ENCODE measurements at places on chromosomes 12 and 14.

GRCh38 chr14:23530375-23531055, 21.1 kb downstream of the ZFHX2 start:
- DNase-seq, result no peak

- no peak for DNase-seq
Observed at GRCh38 chr14:51357250-51357649, 117.2 kb downstream of the TMX1 start.

- no peak for DNase-seq
Observed at GRCh38 chr12:118429688-118430383, 53.5 kb downstream of the SUDS3 start.

DNA sequence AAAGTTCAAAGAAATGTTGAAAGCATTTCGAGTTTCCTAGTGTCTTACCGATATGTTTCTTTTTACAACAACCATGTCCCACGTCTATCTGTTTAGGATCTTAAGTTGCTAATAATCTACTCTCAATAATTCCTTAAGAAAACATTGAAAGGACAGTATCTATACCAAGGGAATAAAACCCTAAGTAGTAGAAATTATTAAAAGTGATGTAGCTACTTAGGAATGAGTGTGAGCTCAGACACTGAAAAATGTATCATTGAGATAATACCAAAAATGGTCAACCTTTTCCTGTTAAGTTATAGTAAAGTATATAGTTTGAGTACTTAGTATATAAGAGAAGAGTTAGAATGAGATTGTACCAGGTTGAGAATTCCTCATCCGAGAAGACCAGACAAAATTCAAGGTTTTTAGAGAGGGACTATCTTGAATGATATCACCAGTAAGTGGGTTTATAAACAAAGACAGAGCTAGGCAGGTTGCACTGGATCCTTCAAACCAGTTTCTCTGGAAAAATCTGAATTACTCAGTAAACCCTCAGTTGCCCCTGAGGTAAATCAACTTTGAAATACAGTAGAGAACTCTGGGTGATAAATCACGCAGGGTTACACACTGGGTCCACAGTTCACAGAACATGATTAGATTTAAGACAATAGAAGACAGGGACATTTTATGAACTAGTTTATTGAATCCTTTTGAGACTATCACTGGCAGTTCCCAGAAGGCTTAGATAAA, 96.8 kb downstream of the ERGIC2 start:
- DNase-seq, result no peak

DNA sequence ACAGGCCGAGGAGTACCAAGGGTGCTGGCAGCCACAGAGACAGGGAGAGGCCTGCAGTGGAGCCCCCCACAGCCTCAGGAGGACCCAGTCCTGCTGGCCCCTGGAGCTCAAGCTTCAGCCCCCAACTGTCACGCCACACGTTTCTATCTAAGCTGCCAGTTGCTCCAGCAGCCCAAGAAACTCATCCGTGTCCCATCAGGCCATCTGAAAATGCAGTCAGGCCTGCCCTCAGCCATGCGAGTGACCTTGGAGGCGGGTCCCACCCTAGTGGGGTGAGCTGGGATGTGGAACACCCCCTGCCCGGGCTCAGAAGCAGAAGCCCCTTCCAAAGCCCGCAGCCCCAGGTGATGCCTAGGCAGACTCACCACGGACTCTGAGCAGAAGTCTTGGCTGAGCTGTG, 158.9 kb downstream of the RIMBP2 start:
- no peak for DNase-seq

- no peak for DNase-seq
Observed at GRCh38 chr12:21248679-21249078, 86.0 kb downstream of the SLCO1A2 start.

- no peak for DNase-seq
Observed at GRCh38 chr14:104302794-104303405, 164.5 kb downstream of the KIF26A start.

DNA sequence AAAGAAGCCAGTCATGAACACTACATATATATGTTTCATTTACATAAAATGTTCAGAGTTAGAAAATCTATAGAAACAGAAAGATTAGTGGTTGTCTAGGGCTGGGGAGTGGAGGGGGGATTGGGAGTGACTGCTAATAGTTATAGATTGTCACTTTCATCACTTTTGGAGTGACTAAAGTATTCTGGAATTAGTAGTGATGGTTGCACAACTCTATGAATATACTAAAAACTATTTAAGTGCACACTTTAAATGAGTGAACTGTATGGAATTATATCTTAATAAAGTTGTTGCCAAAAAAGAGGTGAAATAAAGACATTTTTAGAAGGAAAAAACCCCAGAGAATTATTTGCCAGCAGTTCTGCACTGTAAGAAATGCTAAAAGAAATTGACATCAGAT, 9.5 kb downstream of the CATSPERB start:
- DNase-seq, result no peak
